GM10248 (cell line): ENCODE measurements at places on chromosomes 7 and 10.

GRCh38 chr10:70748801-70749573, 36.2 kb downstream of the TBATA start:
- DNase-seq, result no peak

GRCh38 chr10:109824206-109824605, 99.1 kb downstream of the XPNPEP1 start:
- DNase-seq, result no peak

DNA sequence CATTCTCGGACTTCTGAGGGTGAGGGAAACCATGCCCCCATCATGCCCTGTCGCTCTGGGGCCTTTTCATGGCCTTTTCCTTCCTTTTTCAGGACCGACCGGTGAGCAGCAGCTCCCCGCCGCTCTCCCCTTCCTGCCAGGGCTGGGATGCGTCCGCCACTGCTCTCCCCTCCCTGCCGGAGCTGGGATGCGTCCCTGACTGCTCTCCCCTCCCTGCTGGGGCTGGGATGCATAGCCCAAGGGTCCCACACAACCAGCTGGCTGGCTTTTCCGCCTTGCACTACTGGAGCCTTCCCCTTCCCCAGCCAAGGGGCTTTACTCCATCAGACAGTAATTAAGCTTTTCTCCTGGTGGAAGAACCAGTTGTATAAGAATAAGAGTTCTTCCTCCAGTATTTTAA, 129.7 kb upstream of the COBL start:
- DNase-seq, result no peak

DNA sequence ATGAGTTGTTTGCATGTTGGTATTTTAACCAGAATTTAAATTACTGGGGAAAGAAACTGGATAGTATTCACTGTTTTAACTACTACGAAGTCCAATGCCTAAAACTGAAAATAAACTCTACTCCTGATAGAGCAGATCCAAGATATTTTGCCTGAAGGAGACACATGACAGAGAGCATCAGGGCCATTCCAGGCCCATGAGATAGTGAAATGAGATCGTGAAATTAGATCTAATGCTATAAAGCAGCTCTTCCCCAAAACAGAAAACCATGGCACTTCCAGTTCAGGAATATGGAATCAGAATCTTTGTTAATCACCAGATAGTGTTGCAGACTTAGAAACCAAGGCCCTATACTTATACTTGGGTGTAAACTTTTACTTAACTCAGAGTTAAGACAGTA, 124.3 kb upstream of the CACNA2D1 start:
- no peak for DNase-seq

DNA sequence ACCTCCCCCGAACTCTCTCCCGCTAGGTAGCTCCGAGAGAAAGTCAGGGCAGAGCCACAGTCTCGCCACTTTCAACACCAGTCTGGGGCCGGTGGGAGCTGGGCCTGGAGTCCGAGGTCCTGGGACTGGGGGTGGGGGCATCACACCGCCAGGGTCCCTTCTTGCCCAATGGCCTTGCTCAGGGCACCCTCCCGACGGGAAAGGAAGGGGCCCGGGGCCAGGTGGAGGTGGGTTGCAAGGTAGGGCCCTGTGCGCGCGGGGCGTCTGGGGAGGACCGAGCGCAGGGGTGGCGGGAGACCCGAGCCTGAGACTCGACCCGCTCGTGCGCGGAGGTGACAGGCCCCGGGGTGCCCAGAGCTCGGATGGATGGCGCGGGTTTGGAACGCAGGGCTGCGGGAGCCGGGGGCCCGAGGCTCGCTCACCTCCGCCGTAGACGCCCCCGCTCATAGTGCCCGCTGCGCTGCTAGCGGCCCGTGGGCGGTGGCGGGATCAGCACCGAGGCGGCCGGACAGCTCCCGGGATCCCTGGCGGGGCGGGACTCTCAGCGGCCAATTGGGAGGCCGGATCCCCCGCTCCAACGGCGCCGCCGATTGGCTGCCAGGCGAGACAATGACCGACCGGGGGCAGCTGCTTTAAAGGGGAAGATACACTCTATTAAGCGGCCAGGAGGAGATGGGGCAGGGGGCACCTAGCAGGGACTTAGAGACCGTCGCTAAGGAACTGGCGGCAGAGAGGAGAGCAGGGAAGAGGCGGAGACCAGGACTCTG, at the start of gene ACTL6B:
Gene ACTL6B (minus strand): TSS at position 541 of the 767 bp plus-strand sequence. CDS start 94 bp downstream, at position 447.
- DNase-seq, result peak; percentile 55

- DNase-seq, result no peak
These were observed 44.9 kb downstream of the VIPR2 start for GRCh38 chr7:159099711-159100231.

DNA sequence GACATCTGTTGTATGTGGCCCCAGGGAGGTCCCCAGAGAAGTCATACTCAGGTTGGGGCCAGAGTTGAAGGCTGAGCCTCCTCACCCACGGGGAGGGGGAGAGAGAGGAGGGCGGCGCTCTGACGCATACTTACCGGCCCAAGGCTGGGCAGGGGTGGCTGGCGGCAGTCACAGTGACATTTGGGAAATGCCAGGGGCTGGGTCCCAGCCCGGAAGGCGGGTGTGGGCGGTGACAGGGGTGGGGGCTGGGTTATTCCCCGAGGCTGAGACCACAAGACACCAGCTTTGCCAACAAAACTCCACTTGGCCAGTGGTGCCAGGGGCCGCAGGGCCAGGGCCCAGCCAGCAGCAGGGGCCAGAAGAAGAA, 41.1 kb downstream of the RASGEF1A start:
- no peak for DNase-seq

- DNase-seq, result peak; percentile 53
These were observed 12.3 kb downstream of the CAV2 start for GRCh38 chr7:116511552-116512519.

GRCh38 chr7:151626422-151627115, 106.9 kb upstream of the RHEB start:
- DNase-seq, result no peak

GRCh38 chr7:133114519-133114918, 32.6 kb upstream of the CHCHD3 start:
- no peak for DNase-seq

DNA sequence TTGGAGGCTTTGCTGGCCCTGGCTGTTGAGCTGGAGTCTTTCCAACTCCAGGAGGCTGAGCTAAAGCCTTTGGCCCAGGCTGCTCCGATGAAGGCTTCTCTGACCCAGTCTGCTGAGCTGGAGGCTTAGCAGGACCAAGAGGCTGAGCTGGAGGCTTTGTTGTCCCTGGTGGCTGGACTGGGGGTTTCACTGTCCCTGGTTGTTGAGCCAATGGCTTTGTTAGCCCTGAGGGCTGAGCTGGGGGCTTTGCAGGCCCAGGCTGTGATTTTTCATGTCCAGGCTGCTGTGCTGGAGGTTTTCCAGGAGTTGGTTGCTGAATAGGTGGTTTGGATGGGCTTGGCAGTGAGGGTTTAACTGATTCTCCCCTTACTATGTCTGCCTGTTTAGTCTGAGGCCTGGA, 7.3 kb downstream of the PCLO start:
- no peak for DNase-seq

GRCh38 chr10:30092151-30092790, 32.9 kb upstream of the JCAD start:
- no peak for DNase-seq

DNA sequence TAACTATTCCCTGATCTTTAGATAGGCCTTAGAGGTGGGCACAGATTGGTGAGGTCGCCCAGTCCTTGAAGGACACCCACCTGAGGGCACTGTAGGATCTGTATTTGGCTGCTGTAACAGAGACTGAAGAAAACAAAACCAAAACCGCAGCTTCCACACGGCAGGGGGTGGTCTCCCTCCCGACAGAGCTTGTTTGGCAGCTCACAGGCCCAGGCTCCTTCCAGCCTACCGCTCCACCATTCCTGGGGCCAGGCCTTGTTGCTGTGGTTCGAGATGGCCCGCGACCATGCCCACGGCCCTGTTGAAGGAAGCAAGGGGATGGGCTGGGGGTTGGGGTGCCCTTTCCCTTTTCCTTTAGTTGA, 30.4 kb downstream of the ZNF783 start:
- DNase-seq, result no peak

DNA sequence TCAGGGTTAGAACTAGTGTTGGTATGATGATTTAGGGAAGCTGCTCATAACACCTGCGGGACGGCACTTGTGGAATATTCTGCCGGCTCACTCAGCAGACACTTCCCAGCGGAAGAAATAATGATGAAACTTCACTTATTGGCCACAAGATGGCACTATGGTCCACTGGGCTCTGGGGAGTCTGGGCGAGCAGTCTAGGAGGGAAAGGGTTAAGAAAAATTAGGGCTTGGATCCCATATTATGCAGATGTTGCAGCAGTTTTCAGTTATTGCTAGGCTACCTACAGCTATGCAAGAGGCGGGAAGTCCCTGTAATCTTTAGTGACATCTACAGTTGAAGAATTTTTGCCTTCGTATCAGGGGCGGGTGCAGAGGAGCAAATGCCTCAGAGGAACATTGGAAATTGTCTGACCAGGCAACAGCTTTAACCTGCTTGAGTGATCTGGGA, 238.7 kb upstream of the PRSS58 start:
- peak; percentile 34 for DNase-seq

GRCh38 chr10:114245121-114245791, 6.2 kb downstream of the VWA2 start:
- DNase-seq, result no peak

GRCh38 chr10:20281579-20281978, 465.3 kb downstream of the PLXDC2 start:
- DNase-seq, result no peak

GRCh38 chr10:5538446-5538845, 13.7 kb downstream of the CALML3 start:
- no peak for DNase-seq

GRCh38 chr7:87202705-87203104, 16.8 kb downstream of the TMEM243 start:
- no peak for DNase-seq

DNA sequence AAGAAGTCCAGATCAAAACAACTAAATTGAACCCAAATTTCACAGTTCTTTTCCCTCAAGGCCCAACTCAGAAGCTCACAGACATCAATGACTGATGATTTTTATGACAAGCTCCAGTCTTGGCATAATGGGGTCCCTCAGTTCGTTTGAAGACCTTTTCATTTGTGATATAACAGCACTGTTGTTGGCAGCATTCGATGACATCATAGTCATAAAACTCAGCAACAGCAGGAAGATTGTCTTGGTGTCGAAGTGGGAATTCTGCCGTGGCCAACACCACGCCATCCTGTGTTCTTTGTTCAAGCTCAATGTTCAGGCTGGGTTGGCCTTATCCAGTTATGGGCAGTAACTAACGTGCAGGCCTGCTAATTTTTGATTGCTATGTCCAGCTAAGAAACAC, 261.7 kb downstream of the C7orf25 start:
- no peak for DNase-seq

- DNase-seq, result no peak
These were observed 1060.5 kb downstream of the XPNPEP1 start for GRCh38 chr10:108862676-108863350.

- DNase-seq, result no peak
These were observed 1.8 kb downstream of the WDR37 start for GRCh38 chr10:1058017-1058416.

DNA sequence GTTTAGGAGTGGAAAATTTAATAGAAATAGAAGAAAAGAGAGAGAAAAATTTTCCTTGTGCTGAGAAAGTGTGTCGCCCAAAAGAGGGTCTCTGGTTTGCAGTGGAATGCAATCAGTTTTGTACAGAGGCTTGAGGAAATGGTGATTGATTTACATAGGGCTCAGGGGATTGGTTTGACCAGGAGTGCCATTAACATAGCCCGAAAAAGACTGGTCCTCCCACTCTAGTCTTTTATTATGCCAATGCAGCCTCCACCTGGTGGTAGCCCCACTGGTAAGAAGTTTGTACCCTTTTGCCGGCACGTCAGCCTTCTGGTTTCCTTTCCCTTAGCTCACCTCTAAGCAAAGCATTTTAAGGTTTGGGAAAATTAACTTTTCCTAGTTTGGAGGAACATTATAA, 885.3 kb downstream of the XPNPEP1 start:
- no peak for DNase-seq

DNA sequence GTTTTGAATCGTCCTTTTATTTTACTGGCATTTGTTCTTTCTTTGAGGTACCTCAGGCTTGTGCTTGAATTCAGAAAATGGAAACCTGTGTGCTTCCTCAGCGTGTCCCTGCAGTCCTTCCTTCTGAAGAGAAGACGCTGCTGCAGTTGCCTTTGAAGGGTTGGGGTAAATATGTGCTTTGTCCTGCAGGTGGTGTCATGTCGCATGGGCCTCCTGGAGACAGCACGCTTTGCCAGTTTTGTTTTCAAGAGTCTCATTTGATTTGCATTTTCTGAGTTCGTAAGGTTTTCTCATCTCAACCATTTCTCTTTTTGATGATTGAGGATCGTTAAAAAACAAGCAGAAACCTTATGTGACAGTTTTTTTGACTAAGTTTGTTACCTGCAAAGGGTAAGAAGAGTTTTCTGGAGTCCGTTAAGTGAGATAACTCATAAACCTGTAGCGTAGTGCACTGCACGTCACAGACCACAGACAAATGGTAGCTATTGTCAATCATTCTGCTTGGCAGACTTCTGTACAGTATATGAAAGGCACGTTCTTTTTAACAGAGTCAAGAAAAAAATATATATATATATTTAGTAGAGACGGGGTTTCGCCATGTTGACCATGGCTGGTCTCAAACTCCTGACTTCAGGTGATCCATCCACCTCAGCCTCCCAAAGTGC, 57.0 kb downstream of the CDC123 start:
- peak; percentile 67 for DNase-seq

- DNase-seq, result no peak
These were observed 50.0 kb downstream of the HGF start for GRCh38 chr7:81719865-81720264.

DNA sequence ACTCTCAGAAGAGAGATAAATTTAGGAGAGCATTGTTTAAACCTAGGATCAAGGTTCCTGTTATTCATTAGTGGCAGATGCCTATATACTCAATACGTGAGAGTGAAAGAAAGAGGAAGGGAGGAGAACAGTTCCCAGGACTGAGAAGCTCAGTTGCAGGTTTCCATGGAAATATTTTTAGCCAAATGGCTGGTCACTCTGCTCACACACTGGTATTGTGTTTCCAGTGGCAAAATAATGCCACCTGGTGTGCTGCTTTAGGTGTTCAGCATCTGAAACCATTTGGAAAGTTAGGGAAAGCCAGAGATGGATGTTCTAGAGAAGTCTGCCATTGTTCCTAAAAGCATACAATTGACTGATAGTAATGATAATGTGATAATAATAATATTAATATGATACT, 827.7 kb downstream of the SORCS3 start:
- DNase-seq, result no peak

GRCh38 chr10:22437620-22438588, 92.6 kb downstream of the SPAG6 start:
- DNase-seq, result peak; percentile 47

GRCh38 chr7:40519009-40519408, 384.2 kb downstream of the SUGCT start:
- no peak for DNase-seq
